Osteoblast (primary cell): ENCODE measurements at places on chromosomes 1 and 21.

DNA sequence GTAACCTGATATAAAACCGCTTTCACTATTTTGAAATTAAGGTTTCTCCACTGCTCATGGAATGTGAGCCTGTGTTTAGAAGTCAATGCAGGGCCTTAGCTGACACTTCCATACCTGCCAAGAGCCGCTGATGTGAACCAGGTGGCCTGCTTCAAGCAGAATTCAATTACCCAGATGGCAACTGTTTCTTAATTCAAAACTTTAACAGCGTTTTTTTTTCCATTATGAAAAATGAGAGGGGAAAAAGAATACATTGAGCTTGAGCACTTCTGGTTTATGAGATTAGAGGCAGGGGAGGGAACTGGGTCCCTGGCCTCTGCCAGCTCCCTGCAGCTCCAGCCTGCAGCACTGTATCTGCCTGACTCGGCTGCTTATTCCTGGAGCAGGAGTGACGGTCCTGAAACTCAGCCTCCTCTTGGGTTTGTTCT lies 7.7 kb upstream of the ATP1A1 start:
- H3K27ac ChIP-seq, result no peak overlapping the region
- no peak overlapping the region for H3K4me3 ChIP-seq
- no peaks in the 10 kb centered on the region for H3K36me3 ChIP-seq
- peaks cover 25% of the 10 kb centered on the region for H3K27me3 ChIP-seq

- H3K4me3 ChIP-seq, result peak overlapping the region; percentile 89
- no peak for DNase-seq
- H3K36me3 ChIP-seq, result peaks cover 32% of the 10 kb centered on the region
- peak overlapping the region; percentile 99 for H3K27ac ChIP-seq
Observed at GRCh38 chr1:186374303-186375151, 526 bp downstream of the TPR start.

DNA sequence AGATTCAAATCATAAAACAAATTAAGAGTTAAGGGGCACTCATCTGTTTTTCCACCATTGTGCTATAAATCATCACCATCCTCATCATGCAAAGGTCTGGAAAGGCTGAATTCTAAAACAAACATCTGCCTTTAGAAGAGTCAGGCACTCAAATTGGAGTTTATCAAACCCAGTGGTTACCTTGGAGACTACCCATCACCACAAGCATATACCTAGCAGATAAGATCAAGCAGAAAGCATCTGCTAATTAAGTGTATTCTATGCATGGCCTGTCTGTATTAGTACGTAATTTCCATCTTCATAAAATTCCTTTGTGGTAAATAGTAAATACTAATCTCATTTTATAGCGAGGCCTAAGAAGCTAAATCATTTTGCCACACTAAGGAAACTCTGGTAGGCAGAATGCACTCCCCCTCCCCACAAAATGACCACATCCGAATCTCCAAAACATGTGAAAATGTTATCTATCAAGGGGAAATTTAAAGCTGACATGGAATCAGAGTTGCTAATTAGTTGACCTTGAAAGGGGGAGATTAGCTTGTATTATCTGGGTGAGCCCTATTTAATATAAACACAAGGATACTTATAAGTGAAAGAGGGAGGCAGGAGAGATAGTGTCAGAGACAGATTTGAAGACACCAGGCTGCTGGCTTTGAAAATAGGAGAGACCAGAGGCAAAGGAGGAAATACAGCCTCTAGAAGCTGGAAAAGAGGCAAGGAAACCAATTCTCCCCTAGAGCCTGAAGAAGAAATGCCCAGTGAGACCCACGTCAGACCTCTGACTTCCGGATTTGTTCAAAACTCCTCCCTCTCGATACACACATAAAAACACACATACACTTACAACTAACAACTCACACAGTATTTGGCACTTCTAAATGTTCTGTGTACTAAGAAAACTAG lies 23.2 kb downstream of the ARID4B start:
- peaks cover 18% of the 10 kb centered on the region for H3K4me1 ChIP-seq
- H3K27me3 ChIP-seq, result no peaks in the 10 kb centered on the region
- DNase-seq, result no peak
- H3K27ac ChIP-seq, result peak overlapping the region; percentile 25

GRCh38 chr1:85240174-85240601 lies 19.3 kb downstream of the C1orf52 start:
- no peak overlapping the region for H3K27ac ChIP-seq
- no peak overlapping the region for H3K4me3 ChIP-seq
- peaks cover 3% of the 10 kb centered on the region for H3K27me3 ChIP-seq
- H3K36me3 ChIP-seq, result no peaks in the 10 kb centered on the region

- H3K36me3 ChIP-seq, result no peaks in the 10 kb centered on the region
- DNase-seq, result no peak
- H3K4me3 ChIP-seq, result no peak overlapping the region
- no peaks in the 10 kb centered on the region for H3K4me1 ChIP-seq
- no peaks in the 10 kb centered on the region for H3K27me3 ChIP-seq
- H3K27ac ChIP-seq, result no peak overlapping the region
Observed at GRCh38 chr1:214248311-214249085, 32.5 kb upstream of the SMYD2 start.
